Stimulated activated CD8-positive, alpha-beta memory T cell treated with anti-CD3 and anti-CD28 coated beads, Interleukin-2, amount 100 ng/mL, for 1 hour (primary cell): ENCODE measurements at places on chromosomes 2 and 18.

DNA sequence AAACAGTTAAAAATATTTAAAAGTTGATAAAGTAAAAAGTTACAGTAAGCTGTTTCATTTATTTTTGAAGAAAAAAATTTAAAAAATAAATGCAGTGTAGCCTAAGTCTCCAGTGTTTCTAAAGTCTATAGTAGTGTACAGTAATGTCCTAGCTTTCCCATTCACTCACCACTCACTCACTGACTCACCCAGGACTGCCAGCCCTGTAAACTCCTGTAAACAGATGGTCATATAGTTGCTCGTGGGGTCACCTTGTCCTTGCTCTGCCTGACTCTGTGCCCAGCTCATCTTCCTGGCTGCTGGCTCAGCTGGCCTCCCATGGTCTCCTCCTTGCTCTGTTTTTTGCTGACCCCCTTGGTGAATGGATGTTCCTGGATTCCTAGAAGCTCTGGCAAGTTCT is 180.3 kb downstream of the VAPA start:
- DNase-seq: no peak

DNA sequence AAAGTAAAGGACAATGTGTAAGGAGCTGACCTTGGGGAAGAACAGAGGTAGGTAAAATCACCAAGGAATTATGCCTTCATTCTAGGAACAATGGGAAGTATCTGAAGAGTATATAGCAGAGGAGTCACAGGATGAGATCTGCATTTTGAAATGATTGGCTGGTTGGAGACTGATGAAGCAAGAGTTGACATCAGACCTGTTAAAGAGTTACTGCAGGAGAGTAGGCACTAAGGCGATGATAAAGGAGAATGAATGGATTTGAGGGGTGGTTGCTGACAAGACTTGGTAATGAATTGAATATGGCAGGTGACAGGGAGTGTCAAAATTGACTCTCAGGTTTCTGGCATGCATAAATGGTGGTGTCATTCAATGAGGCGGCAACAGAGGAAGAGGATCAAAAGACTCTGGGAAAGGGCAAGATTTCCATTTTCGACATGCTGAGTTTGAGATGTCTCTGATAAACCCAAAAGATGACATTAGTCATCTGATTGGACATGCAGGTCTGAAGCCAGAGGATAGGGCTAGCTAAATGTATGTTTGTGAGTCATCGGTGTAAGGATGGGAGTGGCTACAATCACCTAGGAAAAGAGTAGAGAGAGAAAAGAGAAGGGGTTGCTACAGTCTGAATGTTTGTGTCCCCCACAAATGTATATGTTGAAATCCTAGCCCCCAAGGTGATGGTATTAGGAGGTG is 236.5 kb downstream of the DYM start:
- DNase-seq: no peak

DNA sequence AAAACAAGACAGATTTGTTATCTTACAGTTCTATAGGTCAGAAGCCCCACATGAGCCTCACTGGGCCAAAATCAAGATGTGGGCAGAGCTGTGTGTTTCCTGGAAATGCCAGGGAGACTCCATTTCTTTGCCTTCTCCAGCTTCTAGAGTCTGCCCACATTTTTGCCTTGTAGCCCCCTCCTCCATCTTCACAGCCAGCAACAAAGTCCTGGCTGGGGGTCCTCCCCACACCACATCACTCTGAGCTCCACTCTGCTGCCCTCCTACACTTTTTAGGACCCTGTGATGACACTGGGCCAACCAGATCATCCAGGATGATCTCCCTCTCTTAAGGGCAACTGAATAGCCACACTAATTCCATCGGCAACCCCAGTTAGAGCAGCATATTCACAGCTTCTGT is 34.3 kb downstream of the ASB1 start:
- DNase-seq: no peak

GRCh38 chr2:42804891-42805290 is 12.5 kb upstream of the HAAO start:
- DNase-seq: no peak

GRCh38 chr2:196677404-196677803 is 37.9 kb downstream of the CCDC150 start:
- DNase-seq: no peak

DNA sequence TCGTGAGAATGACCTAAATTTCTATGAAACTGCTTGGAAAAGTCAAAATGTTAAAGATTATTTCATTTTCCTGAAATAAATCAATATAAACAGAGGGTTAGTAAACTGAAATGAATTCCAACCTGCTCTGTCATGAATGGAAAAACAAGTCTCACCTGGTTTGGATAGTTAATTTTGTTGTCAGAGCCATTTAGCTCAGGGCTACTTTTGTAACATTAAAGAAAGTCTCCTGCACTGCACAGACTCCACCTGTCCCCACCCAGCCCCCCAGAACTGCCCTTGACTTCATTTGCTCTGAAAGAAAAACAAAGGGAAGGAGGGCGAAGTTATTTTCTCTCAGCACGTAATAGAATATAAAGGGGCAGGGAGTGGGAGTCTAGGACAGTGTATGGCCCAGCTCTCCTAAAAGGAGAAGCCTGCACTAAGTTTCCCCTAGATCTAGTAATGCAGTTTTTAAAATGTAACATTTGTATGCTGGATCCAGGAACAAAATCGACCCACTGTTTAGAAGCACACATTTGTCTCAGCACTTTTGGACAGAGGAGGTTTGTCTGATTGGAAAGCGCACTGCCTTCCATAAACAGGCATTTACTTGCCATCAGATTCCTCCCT is 54.2 kb upstream of the ACSL3 start:
- DNase-seq: no peak

- no peak for DNase-seq
These were observed 76.4 kb downstream of the NFATC1 start for GRCh38 chr18:79472176-79472575.

DNA sequence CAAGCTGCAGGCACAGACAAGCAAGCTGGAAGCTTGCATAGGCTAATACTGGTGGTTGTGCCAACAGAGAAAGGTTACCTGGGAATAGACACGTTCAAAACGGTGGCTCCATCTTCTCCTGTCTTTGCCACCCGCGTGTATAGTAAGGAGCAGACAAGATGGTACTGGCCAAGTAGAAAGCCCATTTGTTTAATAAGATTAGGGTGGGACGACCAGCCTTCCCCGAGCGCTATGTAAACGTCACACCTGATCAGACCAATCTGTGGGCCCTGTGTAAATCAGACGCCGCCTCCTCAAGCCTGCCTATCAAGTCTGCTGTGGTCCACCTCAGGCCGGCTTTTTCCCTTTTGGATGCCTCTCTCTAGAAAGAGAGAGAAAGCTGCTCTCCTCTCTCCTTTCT is 189.2 kb downstream of the LAMA1 start:
- no peak for DNase-seq

GRCh38 chr2:30115141-30115980 is 31.4 kb upstream of the YPEL5 start:
- DNase-seq: peak; percentile 25

GRCh38 chr2:118489712-118490299 is 357.6 kb downstream of the EN1 start:
- DNase-seq: no peak

- DNase-seq: no peak
These were observed 510.3 kb downstream of the RNF144A start for GRCh38 chr2:7427293-7428060.

DNA sequence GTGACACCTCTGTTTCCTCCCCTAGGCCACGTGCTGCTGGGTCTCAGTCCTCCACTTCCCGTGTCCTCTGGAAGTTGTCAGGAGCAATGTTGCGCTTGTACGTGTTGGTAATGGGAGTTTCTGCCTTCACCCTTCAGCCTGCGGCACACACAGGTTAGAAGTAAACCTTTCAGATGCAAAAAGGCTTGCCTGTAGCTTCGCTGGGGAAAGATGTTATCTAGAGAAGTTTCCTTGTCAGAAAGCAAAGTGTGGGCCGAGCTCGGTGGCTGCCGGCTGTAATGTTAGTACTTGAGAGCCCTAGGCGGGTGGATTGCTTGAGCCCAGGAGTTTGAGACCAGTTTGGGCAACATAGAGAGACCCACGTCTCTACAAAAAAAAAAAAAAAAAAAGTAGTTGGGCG is 16.7 kb downstream of the IL1R2 start:
- no peak for DNase-seq

DNA sequence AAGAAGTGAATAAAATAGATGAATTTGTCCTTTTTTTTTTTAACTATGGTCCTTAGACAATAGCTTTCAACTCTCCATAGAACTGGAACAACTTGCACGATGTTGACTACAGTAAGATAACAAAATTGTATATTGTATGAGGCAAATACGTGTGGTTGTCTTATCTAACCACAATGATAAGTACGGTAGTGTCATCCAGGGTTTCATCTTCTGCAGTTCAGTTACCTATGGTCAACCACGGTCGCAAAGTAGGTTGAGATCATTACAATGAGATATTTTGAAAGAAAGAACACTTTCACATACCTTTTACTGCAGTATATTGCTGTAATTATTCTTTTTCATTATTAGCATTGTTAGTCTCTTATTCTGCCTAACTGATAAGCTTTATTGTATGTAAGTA is 295.2 kb downstream of the PARD3B start:
- DNase-seq: no peak

DNA sequence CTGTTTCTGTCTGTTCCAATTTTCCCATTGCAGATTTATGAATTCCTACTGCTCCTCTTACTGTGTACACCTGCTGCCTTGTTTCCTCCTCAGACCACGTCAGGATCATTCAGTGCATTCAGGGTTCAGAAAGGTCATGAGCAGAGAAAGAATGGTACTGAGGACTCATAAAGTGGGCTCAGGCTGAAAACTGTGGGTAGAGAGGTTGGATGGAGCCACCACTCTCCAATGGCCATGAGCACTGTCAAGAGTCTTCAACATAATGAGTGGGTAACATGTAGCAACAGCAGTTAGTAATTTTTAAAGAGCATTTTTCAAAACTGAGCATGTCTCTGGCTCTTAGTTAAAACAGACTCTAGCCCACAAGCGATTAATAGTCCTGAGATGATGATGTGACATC is 138.2 kb downstream of the ZEB2 start:
- DNase-seq: no peak

- no peak for DNase-seq
These were observed 59.1 kb downstream of the ACSL3 start for GRCh38 chr2:222919841-222920526.

GRCh38 chr2:55490554-55490953 is 29.0 kb upstream of the CFAP36 start:
- DNase-seq: no peak

- no peak for DNase-seq
These were observed 218.3 kb downstream of the ICOS start for GRCh38 chr2:204154863-204155262.

- DNase-seq: no peak
These were observed 110.2 kb downstream of the MDH1 start for GRCh38 chr2:63698786-63699548.

DNA sequence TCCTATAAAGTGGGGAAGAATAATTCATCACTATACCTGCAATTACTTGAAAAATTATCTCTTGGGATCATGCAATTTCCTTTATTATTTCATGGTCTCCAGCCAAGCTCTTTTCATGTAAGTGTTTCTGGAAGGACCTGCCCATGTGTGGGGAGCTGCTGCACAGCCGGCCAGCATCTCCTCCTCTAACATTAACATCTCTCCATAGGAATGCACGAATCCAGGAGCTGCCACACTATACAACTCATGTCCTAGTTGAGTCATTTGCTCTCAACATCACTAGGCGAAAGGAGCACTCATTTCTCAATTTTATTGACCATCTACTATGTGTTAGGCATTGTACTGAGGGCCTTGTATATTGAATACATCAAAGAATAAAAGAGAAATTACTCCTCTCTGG is 144.3 kb upstream of the ERBB4 start:
- DNase-seq: no peak

DNA sequence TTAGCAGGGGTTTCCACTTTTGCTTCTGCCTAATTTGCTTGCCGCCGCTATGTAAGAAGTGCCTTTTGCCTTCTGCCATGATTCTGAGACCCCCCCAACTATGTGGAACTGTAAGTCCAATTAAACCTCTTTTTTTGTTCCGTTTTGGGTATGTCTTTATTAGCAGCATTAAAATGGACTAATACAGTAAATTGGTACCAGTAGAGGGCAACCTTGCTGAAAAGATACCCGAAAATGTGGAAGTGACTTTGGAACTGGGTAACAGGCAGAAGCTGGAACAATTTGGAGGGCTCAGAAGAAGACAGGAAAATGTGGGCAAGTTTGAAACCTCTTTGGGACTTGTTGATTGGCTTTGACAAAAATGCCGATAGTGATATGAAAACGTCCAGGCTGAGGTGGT is 216.1 kb upstream of the FSIP2 start:
- DNase-seq: no peak

DNA sequence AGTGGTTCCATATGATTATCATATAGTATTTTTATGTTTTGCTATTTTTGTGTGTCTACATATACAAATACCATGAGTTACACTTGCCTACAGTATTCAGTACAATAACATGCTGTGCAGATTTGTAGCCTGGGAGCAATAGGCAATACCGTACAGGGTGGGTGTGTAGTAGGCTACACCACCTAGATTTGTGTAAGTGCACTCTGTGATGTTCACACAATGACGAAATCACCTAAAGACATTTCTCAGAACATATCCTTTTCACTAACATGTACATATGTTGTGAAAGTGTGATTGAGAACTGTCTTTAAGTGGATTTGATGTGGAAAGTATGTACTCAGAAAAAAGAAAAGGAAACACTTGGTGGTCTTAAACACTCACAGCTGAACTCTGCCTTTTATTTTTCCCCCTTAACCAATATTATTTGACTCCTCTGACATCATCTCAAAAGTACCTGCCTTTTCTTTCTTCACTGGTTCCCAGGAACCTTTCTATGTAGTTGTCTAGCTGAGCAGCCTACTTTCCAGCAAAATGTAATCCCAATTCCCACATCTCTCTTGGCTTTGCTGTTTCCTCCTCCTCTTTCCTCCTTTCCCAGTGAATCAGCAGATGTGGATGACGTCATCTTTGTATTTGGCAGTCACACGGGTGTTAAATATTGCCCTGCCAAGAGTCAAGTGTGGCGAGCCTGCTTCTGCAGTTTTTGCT is 47.7 kb downstream of the OSBPL6 start:
- DNase-seq: no peak

DNA sequence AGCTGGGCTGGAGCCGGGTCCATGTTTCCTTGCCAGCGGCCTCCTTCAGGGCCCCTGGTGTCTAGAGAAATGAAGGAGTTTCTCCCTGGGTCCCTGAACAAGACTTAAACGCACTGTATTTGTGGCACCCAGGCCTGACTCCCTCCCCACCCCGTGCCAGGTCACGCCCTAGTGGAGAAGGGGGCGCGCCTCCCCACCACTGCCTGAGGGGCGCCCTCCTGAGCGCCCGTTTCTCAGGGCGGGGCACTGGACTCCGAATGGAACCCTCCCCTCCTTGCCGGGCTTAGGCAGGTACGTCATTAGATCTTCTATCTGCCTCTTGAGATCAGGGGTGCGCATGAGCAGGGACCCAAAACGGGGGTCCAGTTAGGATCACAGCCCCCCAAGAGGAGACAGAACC is 16.3 kb downstream of the ODC1 start:
- no peak for DNase-seq

GRCh38 chr2:239305222-239305575 is 95.6 kb downstream of the HDAC4 start:
- DNase-seq: no peak

- no peak for DNase-seq
These were observed 96.5 kb downstream of the EPB41L5 start for GRCh38 chr2:120109186-120110061.
